ENCODE measurements at places on chromosomes 4 and X.

DNA sequence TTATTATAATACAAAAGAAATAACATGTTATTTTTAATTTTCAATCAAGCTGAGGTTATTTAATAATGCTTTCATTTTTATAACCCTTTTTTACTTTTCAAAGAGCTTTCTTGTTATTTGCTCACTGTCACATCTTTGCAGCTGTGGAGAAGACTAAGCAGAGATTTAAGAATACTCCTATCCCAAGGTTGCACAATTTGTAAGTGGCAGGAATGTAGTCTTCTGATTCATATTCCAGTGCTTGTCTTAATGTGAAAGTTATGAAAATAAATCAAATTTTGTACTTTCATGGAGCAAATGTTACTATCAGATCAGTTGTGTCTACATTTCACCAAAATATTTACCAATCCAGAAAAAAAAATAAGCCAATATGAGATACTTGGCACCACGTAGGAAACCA lies 86.6 kb downstream of the DDIT4L start:
- H3K27ac ChIP-seq: no peak overlapping the region
- no peak overlapping the region for H3K4me3 ChIP-seq
- no peaks in the 10 kb centered on the region for H3K4me1 ChIP-seq
- no peak for DNase-seq
- H3K36me3 ChIP-seq: no peaks in the 10 kb centered on the region

GRCh38 chr4:102554482-102554881 lies 53.3 kb downstream of the NFKB1 start:
- no peaks in the 10 kb centered on the region for H3K27me3 ChIP-seq
- H3K27ac ChIP-seq: no peak overlapping the region
- no peak for DNase-seq
- no peaks in the 10 kb centered on the region for H3K4me1 ChIP-seq

GRCh38 chr4:48958582-48958981 lies 27.5 kb upstream of the CWH43 start:
- no peaks in the 10 kb centered on the region for H3K4me1 ChIP-seq
- H3K27ac ChIP-seq: no peak overlapping the region
- H3K36me3 ChIP-seq: no peaks in the 10 kb centered on the region
- DNase-seq: no peak
- H3K27me3 ChIP-seq: no peaks in the 10 kb centered on the region

GRCh38 chrX:152638443-152638904 lies 779 bp downstream of the GABRQ start:
- H3K36me3 ChIP-seq: no peaks in the 10 kb centered on the region
- H3K4me1 ChIP-seq: no peaks in the 10 kb centered on the region
- DNase-seq: no peak

DNA sequence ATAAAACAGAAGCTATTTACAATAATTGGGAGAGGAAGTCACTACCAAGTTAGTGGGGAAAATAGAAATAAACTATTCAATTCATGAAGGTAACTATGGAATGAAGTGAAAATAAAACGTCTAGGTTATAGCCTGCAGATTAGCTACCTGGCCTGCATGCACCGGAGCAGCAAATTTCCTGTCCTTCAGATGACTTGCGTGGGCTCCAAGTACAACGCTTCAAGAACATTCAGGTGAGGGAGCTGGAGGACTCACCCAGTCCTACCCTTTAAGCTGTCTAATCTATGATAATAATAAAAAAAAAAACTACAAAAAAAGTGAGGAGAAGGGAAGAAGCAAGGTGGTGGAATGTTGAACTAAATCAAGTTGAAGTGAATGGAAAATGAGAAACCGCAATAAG lies 13.2 kb downstream of the C4orf54 start:
- H3K4me3 ChIP-seq: no peak overlapping the region
- no peak overlapping the region for H3K27ac ChIP-seq
- DNase-seq: no peak

GRCh38 chr4:93983140-93983539 lies 154.6 kb downstream of the ATOH1 start:
- no peak overlapping the region for H3K4me3 ChIP-seq
- no peaks in the 10 kb centered on the region for H3K27me3 ChIP-seq
- no peak overlapping the region for H3K27ac ChIP-seq
- H3K4me1 ChIP-seq: no peaks in the 10 kb centered on the region
- no peaks in the 10 kb centered on the region for H3K36me3 ChIP-seq
- no peak for DNase-seq

DNA sequence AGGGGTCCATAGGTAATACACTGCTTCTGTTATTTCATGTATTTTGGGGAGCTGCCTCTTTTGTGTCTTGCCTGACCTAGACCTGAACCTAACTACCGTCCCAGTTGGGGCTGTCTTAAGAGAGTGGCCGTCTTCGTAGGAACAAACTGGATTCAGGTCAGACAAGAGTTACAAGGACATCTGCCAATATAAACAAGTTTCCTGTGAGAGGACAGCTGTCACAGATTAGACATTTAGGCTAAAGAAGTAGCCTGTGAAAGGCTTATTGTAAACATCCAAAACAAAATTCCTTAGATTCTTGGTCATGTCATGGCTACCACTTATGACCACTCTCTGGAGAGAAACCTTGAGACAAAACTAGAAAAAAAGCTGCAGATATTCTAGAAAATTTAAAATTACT lies 797.6 kb upstream of the AADAT start:
- H3K27ac ChIP-seq: no peak overlapping the region
- H3K4me1 ChIP-seq: no peaks in the 10 kb centered on the region
- no peaks in the 10 kb centered on the region for H3K36me3 ChIP-seq
- no peaks in the 10 kb centered on the region for H3K27me3 ChIP-seq
- no peak for DNase-seq

GRCh38 chr4:80926446-80926845 lies 104.1 kb upstream of the BMP3 start:
- H3K27me3 ChIP-seq: no peaks in the 10 kb centered on the region
- no peaks in the 10 kb centered on the region for H3K4me1 ChIP-seq
- H3K27ac ChIP-seq: no peak overlapping the region
- H3K36me3 ChIP-seq: no peaks in the 10 kb centered on the region
- no peak overlapping the region for H3K4me3 ChIP-seq

DNA sequence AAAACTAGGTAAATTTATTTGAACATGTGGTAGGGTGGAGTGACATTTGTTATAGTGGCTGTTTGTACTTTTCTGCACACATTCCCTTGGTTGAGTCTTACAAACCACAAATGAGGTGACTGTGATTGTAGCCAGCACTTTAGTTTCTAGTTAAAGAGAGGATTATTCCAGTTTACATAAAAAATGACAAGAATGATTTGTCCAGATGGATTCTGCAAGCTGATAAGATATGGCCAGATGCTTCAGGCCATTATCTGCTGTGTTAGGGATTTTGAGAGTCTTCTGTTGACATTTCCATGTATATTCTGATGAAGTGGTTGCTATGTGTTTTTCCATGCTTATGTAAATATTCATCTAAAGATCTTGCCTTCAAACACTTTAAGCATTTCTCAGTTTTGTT lies 31.0 kb upstream of the PDE5A start:
- no peak overlapping the region for H3K4me3 ChIP-seq
- no peak for DNase-seq
- H3K4me1 ChIP-seq: no peaks in the 10 kb centered on the region
- H3K27ac ChIP-seq: no peak overlapping the region
- no peaks in the 10 kb centered on the region for H3K36me3 ChIP-seq

DNA sequence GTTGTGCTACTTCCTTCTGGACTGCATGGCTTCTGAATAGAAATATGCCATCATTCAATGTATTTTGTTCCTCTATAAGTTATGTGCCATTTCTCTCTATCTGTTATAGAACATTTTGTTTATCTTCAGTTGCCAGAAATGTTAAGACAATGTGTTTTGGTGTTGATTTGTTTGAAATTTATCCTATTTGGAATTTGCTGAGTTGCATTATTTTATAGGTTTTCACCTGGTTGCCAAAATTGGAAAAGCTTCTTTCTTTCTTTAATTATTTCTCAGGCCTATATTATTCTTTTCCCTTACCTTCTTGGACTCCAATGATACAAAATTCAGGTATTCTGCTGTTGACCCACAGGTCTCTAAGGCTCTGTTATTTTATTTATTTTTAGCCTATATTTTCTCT lies 33.4 kb upstream of the CFAP47 start:
- no peak overlapping the region for H3K4me3 ChIP-seq
- H3K4me1 ChIP-seq: no peaks in the 10 kb centered on the region
- no peak overlapping the region for H3K27ac ChIP-seq
- H3K27me3 ChIP-seq: no peaks in the 10 kb centered on the region
- DNase-seq: no peak

- no peak for DNase-seq
- H3K4me3 ChIP-seq: no peak overlapping the region
- no peaks in the 10 kb centered on the region for H3K27me3 ChIP-seq
- H3K27ac ChIP-seq: no peak overlapping the region
Observed at GRCh38 chr4:82362565-82362964, 11.2 kb downstream of the HNRNPD start.

DNA sequence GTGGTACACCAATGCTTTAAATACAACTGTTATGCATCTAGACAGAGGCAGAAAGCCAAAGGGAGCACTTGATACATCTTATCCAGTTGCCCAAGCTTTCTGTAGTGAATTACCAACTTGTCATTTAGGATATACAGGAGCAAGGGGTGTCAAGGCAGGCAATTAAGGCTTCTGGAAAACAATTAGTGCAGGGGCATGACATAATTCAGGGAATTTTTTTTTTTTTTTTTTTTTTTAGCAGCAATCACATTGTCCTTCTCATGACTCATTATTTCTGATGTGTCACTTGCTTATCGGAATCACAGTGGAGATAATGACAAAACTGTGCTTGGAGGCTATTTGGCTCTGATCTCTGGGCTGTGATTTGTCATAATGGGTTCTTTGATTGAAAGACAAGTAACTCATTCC lies 259.5 kb downstream of the ARHGAP24 start:
- no peaks in the 10 kb centered on the region for H3K4me1 ChIP-seq
- H3K36me3 ChIP-seq: no peaks in the 10 kb centered on the region
- no peak overlapping the region for H3K4me3 ChIP-seq
- peak overlapping the region; percentile 52 for H3K27ac ChIP-seq
- no peak for DNase-seq

DNA sequence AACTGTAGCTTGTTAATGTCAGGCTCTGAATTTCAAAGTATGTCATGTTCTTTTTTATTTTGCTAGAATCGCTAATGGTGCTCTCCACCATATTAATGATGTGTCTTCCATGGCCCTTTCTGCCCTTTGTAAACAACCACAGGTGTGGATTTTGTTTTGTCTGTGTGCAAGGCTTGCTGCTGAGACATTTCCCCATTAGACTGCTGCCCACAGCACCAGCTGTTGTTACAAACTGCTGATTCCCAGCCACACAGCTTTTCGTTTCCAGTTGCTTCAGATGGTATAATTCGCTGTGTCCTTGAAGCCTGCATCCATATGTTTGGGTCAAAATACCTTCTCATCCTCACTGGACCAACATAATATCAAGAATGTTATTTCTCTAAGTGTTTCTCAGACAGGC lies 32.8 kb downstream of the KCNIP4 start:
- H3K4me1 ChIP-seq: no peaks in the 10 kb centered on the region
- H3K27ac ChIP-seq: no peak overlapping the region
- no peak overlapping the region for H3K4me3 ChIP-seq
- H3K27me3 ChIP-seq: no peaks in the 10 kb centered on the region
- DNase-seq: no peak
- no peaks in the 10 kb centered on the region for H3K36me3 ChIP-seq

GRCh38 chr4:139402436-139402835 lies 51.5 kb upstream of the RAB33B start:
- DNase-seq: no peak
- no peak overlapping the region for H3K4me3 ChIP-seq
- H3K4me1 ChIP-seq: no peaks in the 10 kb centered on the region
- no peaks in the 10 kb centered on the region for H3K36me3 ChIP-seq
- no peak overlapping the region for H3K27ac ChIP-seq

GRCh38 chrX:82748906-82749505 lies 759.1 kb upstream of the POU3F4 start:
- H3K27ac ChIP-seq: no peak overlapping the region
- DNase-seq: no peak
- H3K36me3 ChIP-seq: no peaks in the 10 kb centered on the region
- no peaks in the 10 kb centered on the region for H3K4me1 ChIP-seq

- H3K4me3 ChIP-seq: no peak overlapping the region
- no peak for DNase-seq
- no peaks in the 10 kb centered on the region for H3K4me1 ChIP-seq
- H3K27me3 ChIP-seq: no peaks in the 10 kb centered on the region
- H3K36me3 ChIP-seq: no peaks in the 10 kb centered on the region
- H3K27ac ChIP-seq: no peak overlapping the region
Observed at GRCh38 chr4:113404167-113404571, 354.7 kb downstream of the ANK2 start.

DNA sequence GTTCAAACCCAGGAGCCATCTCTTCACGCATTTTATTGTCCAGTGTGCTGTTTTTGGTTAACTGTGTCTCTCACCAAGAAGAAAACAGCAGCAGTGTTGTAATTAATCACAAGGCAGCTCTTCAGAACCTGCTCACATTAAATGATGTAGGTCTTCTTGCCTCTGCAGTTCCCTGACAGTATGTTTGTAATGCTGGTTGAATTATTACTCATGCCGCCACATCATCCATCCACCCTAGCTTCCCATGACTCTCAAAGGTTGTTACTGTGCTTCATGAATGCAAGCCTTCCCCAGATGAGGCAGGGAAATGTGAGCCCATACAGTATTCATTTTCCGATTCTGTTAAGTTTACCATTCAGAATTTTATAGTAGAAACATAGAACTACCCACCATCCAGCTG lies 17.4 kb downstream of the TLR10 start:
- no peaks in the 10 kb centered on the region for H3K27me3 ChIP-seq
- no peaks in the 10 kb centered on the region for H3K4me1 ChIP-seq
- no peak overlapping the region for H3K4me3 ChIP-seq
- DNase-seq: no peak
- no peak overlapping the region for H3K27ac ChIP-seq

DNA sequence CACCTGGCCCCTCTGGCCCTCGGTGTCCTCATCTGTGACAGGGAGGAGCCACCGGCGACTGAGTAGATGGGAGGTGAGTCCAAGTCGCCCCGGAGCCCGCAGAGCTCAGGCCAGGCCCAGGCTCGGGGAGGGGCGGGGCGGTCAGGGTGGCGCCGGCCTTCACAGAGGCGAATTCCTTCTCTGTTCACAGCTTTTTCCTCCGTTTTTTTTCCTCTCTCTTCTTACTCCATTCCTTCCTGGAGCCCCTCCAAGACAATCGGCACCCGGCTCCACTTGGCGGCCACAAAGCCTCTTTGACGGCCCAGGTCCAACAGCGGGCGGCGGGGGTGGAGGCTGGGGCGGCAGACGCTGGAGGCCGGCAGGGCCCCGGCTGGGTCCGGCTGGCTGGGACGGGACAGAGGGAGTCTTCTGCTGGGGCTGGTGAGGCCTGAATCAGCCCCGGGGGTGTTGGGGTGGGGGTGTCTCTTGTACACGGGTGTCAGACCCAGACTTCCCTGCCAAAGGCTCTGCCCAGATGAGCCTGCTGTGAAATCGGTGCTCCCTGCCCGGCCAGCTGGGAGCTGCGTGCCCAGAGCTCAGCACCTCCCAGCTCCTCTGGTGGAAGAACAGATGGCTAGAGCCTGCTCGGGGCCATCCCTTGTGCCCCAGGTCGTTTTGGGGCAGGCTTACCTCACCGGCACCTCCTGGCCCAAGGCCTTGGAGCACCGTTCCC lies 22.6 kb downstream of the FGFRL1 start:
- DNase-seq: no peak
- no peaks in the 10 kb centered on the region for H3K36me3 ChIP-seq
- no peaks in the 10 kb centered on the region for H3K27me3 ChIP-seq
- no peaks in the 10 kb centered on the region for H3K4me1 ChIP-seq
- no peak overlapping the region for H3K4me3 ChIP-seq

- H3K4me3 ChIP-seq: no peak overlapping the region
- no peaks in the 10 kb centered on the region for H3K4me1 ChIP-seq
- no peak for DNase-seq
- H3K27ac ChIP-seq: no peak overlapping the region
Observed at GRCh38 chrX:76433219-76433618, 5.7 kb downstream of the MAGEE1 start.

- no peaks in the 10 kb centered on the region for H3K27me3 ChIP-seq
- no peak overlapping the region for H3K4me3 ChIP-seq
- no peaks in the 10 kb centered on the region for H3K4me1 ChIP-seq
- DNase-seq: no peak
- H3K36me3 ChIP-seq: no peaks in the 10 kb centered on the region
Observed at GRCh38 chrX:30278365-30278764, 30.8 kb downstream of the NR0B1 start.
